ENCODE measurements at places on chromosomes 1 and 21.

DNA sequence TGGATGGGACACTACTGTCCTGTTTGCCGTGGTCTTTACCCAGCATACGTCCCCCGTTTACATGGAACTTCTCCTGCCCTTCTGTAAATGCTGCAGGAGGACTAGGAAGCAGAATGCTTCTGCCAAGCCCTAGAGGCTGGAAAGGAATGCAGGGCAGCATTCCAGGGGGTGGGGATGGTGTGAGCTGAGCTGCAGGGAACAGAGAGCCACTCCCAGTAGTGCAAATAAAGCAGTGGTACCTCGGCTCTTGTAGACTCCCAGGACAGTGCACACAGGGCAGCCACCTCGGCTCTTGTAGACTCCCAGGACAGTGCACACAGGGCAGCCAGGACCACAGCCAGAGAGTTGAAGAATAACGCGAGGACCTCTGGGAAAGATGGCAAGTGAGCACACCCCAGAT, 35.4 kb downstream of the PTPRU start:
- no peak for DNase-seq

- DNase-seq = no peak
These were observed 4.1 kb downstream of the ZNF683 start for GRCh38 chr1:26368486-26368885.

DNA sequence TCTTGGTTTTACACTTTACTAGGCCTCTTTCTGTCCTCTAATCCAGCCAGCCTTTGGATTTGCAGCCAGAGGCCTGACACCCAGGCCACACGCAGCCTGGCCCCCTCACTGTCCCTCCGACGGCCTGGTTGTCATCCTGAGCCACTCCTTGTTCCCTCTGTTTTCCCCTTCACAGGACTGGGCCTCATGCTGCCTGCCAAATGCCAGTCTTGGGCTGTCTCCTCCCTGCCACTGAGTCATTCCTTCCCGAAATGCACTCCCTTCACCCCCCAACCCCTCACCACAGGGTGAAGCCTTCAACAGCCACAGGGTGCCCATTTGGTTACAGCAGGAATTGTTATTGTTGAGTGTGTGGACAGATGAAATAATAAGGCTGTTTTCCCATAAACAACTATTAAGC, 21.3 kb downstream of the ACOT11 start:
- DNase-seq = peak; percentile 60

DNA sequence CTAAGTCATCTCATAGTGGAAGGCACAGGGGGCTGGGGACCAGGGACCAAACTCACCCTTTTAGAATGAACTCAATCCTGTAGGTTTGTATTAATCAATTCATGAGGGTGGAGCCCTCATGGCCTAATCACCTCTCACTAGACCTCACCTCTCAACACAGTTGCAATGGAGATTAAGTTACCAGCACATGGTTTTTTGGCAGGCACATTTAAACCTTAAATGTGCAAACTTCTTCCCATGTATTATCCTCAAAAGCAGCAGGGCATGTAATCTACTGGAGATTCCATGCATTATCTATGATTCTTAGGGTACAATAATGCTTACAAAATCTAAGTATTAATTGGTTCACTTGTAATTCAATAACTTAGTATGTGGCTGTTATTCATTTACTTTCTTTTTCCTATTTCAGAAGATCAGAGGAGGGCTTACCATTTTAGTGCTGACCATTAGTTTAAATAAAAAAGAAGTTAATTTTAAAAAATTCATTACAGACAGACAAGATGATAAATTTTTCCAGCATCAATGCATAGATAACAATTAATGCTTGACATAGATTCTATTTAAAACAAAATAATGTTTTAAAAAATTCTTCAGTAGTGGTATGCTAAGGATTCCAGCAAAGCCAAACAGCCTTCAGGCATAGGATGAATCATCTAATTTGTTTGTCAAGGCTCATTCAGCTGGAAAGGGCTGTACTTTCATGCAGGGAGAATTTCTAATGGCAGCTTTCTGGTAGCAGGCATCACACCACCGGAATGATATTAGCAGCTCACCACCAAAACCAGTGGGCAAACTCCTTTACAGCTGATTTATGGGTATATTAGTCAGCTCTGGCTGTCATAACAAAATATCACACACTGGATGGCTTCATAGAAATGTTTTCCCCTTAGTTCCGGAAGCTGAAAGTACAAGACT, 124.6 kb upstream of the ZNF648 start:
- DNase-seq = peak; percentile 37

DNA sequence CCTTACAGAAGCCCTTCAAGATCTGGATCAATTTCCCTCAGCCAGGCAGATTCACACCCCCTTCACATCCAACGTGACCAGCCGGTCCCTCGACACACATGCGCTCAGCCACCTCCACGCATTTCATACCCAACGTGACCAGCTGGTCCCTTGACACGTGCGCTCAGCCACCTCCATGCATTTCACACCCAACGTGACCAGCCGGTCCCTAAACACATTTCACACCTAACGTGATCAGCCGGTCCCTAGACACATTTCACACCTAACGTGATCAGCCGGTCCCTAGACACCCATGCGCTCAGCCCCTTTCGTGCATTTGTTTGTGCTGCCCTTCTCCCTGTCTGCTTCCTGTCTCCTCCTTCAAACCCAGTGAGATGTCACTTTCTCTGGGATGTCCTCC, 8.8 kb upstream of the PAFAH2 start:
- no peak for DNase-seq

GRCh38 chr1:99650773-99651437, 5.0 kb downstream of the PALMD start:
- DNase-seq = no peak

DNA sequence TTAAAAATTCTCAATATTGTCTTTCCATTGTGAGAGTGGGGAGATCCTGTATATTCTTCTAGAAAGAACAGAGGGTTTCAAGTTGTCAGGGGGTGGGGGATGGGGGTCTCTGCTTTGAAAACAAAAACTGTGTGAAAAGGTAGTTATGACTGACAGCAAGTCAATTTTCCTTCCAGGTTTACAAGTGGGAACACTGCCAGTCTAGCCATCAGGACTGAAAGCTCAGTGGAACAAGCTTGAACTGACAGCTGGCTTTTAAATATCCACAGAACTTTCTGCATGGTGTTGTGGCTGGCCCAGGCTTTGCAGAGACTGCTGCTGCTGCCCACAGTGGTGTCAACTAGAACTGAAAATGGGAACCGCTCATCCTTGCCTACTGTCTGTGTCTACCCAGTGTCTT, 162.6 kb downstream of the TNR start:
- no peak for DNase-seq

- DNase-seq = no peak
These were observed 2.4 kb downstream of the TUT4 start for GRCh38 chr1:52550447-52550846.

GRCh38 chr1:236365999-236366570, 28.0 kb upstream of the EDARADD start:
- DNase-seq = no peak

GRCh38 chr1:159929155-159930051, 4.1 kb upstream of the TAGLN2 start:
- DNase-seq = no peak

DNA sequence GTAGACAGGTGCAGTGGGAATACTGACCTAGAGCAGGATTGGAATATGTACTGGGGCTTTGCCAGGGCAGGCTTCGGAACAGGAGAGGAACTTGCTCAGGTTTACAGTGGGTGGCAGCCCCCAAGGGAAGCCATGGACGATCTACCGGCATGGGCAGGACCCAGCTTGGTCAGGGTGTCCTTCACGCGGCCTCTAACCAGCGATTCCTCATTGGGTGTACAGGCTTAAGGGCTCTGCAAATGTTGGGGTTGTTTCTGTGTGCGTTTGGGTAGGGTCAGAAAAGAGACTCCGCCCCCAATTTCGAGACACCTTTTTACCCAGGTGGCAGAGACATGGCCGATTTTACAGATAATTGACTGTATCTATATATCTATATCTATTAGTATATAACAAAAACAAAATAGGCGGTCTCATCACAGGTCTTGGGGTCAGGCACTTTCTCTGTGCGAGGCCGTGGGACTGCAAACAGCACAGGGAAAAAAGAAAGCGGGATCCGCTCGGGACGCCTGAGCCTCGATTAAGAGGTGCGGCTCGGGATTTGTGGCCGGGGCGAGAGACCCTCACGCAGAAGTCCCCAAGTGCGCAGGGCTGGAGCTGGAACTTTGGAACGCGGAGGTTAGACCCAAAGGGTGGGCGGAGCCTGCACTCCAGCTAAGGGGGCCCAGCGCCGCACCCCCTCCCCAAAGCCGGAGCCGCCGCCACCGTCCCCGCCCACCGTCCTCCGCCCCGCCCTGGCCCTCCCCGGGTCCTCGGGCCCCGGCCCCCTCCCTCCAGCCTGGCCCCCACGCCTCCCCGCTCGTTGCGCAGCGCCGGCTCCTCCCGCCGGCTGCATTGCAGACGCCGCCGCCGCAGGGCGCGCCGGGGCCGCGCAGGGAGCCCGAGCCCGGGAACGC, 67.5 kb upstream of the VAMP3 start:
- peak; percentile 11 for DNase-seq

- DNase-seq = no peak
These were observed 17.2 kb downstream of the MEF2D start for GRCh38 chr1:156483397-156483796.

Data from NCI-H1417 (cell line).